EL (cell line): ENCODE measurements at places on chromosomes 5 and 9.

DNA sequence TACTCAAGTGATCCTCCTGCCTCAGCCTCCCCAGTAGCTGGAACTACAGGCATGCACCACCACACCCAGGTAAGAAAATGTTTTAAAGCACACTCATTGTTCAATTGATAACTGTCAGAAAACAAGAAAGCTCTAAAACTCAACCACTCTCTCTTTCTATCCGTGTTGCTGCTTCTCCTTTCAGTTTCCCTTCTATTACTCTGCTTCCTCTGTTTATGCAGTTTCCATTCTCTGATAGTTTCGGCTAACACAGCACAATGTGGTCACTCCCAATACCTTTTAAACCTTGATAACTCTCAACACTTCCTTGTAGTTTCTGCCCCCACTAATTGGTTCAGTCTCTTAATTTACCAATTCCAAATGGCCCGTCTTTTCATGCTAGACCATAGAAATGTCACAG, 59.2 kb upstream of the NR4A3 start:
- no peak for DNase-seq

- DNase-seq, result peak; percentile 99
Observed at GRCh38 chr5:399296-400281, 43.4 kb upstream of the EXOC3 start.

DNA sequence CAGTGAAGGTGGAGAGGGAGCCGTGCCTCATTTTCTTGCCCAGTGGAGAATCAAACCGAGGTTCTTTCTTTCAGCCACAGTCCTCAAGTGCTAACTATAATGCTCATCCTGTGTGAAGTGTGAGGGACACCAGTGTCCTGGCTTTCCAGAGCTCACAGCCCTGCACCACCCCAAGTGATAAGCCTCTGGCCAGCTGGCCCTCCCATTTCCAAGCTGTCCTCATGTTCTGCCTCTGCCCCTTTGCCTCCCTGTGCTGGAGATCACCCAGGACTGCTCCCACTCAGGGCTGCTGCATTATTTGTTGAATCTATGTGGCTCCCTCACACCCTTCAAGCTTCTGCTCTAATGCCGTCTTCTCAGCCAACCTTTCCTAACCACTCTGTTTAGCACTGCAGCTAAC, 224.5 kb upstream of the TUT7 start:
- DNase-seq, result no peak

DNA sequence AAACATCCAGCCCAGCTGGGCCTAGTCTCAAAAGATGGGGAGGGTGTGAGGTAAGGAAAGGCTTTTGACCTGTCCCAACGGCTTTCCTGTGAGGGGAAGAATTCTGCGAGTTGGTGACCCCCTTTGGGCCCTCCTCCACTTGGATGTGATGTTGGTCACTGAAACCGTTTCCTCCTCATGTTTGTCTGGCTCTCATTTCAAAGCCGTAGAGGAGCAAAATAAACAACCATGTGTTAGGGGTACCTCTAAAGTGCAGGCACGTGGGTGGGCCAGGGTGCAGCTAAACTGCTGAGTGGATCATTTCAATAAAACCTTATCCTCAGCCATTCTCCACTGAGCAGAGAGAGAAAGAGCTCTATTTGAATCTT, 84.3 kb upstream of the MELK start:
- DNase-seq, result no peak

DNA sequence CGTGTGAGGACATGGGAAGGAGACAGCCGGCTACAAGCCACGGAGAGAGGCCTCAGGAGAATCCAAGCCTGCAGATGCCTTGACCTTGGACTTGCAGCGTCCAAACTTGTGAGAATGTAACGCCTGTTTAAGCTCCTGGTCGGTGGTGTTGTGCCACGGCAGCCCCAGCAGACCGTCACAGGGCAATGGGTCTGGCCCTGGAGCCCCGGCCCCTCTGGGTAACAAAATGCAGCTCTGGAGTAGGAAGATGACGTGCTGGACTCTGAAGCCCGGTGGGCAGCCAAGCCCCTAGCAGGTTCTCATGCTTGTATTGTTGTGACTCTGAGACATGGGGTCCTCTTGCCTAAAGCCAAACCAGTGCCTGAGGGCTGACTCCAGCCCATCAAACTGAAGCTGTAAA, 174.7 kb downstream of the IRX2 start:
- DNase-seq, result no peak
